ENCODE measurements at places on chromosomes 16 and 17. TPM values are rescaled to one million over a fixed set of nuclear protein-coding genes. Genes with fewer than 3 reads are reported as not detected.

The CCT6B gene
- 0.23 TPM for total RNA-seq

The OTOP3 gene
- not detected for total RNA-seq

The SLC52A1 gene
- total RNA-seq, result 0.15 TPM

The CMTM2 gene
- total RNA-seq, result not detected

The POLG2 gene
- 7.4 TPM for total RNA-seq

The CDH5 gene
- 23.2 TPM for total RNA-seq

The KRT9 gene
- total RNA-seq, result not detected

The RBL2 gene
- 26.2 TPM for total RNA-seq

The RUNDC3A gene
- 0.08 TPM for total RNA-seq

The NPIPA8 gene
- not detected for total RNA-seq

The KRTAP4-4 gene
- not detected for total RNA-seq

The C17orf113 gene
- total RNA-seq, result 0.15 TPM

Measured in smooth muscle cell of the coronary artery (primary cell).